Uterus (tissue), 4 donors: ENCODE measurements at places on chromosomes 12 and 14. TPM values are rescaled to one million over a fixed set of nuclear protein-coding genes. Genes with fewer than 3 reads are reported as not detected.

SSTR1 gene
- 2.0 TPM for total RNA-seq

DBX2 gene
- not detected for total RNA-seq

- DNase-seq: no peak
Observed at GRCh38 chr14:53942970-53943750, 13.5 kb downstream of the BMP4 start.

- DNase-seq: no peak
Observed at GRCh38 chr12:79302162-79302814, 388.5 kb downstream of the PAWR start.
